NCI-H2107 (cell line): ENCODE measurements at places on chromosomes 5 and 9.
A peak's percentile ranks its signal among the peaks of the same experiment; 100 is the strongest.

DNA sequence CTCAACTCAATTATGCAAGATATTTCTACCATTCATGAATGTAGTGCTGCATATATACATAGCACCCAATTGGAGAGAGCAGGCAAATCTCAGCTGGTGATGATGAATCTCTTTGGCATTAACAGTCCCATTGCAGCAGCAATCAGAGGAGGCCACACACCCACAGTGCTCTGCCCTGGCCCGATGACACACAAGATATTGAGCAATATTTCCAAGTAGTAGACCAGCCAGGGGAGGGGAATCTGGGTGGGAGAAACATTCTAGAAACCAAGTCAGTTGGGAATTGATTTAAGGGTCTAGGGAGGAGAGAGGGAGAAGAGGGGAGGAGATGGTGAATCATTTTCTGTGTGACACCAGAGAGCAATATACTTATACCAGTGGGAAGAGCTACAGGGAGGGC is 14.9 kb upstream of the C5orf63 start:
- no peak for DNase-seq

- DNase-seq = no peak
Observed at GRCh38 chr5:96602776-96603175, 59.4 kb upstream of the CAST start.

GRCh38 chr9:127742435-127743088 is 7.5 kb upstream of the TOR2A start:
- no peak for DNase-seq

GRCh38 chr5:124277767-124278545 is 468.5 kb downstream of the ZNF608 start:
- DNase-seq = no peak

DNA sequence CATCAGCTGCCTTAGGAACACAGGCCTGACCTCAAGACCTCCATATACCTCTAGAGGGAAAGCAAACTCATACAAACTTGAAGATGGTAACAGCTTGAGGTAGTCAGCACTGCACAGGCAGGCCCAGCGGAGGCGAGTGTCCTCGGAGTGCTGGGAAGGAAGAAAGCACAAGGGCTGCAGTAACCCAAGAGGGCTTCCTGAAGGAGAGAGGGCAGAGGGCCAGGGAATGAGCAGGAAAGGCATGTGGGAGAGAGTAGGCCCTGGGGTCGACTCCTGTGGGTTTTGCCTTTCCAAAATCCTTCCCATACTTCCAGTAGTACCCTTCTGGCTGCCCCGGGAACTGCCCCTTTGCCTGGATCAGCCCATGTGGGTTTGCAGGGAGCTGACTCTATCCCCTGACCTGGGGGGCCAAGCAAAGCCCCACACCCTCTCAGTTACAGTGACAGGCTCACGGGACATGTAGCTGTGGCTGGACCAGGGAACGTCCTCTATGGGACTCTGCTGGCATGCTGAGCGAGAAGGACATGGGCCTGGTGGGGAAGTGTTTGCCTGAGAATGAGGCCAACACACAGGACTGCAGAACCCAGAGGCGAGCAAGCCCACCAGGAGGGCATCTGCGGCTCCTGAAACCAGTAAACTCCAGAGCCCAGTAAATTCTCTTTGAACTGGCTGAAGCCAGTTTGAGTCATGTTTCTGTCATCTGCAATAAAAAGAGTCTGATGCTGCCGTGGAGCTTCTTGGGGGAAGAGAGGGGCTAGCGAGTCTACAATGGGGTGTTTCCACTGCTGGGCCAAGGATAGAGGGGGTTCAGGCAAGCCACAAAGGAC is 64.1 kb downstream of the COL23A1 start:
- no peak for DNase-seq

GRCh38 chr5:157865781-157866180 is 6.8 kb upstream of the CLINT1 start:
- no peak for DNase-seq

- DNase-seq = no peak
Observed at GRCh38 chr5:96051401-96051830, 89.8 kb upstream of the ELL2 start.

DNA sequence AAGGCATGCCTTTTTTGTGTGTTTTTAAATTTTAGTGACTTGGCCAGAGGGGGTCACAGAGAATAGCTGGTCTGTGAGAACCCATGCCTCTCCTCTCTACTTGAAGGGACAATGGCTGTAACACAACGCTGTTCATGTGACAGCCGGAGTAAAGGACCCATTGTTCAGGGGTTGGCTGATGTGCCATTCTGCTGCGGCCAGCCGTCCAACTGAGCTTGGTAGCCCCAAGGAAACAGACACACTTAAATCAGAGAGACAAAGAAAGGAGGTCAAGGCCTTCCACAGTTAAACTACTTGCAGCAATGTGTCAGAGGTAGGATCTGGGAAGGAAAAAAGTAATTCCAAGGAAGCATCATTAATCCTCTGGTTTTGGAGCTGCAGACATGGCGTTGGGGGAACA is 8.1 kb downstream of the MEGF10 start:
- no peak for DNase-seq

- DNase-seq = no peak
Observed at GRCh38 chr5:53991942-53992341, 318.4 kb downstream of the ARL15 start.

DNA sequence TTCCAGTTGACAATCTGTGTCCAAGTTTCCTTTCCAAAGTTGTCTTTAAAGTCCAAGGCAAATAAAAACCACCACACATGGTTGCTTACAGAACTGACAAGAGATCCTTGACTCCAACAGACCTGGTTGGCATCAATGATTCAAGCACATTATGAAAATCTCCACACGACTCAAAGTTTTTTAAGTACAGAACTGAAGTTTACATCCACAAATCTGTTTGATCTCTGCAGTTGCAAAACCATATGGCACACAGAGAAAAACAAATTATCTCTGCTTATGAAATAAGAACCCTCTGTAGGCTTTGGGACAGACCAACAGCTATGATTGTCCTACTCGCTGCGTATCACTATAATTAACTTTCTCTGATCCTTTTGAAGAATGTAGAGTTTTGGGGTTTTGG is 60.8 kb downstream of the MLLT3 start:
- no peak for DNase-seq

GRCh38 chr5:173730632-173731298 is 114.3 kb upstream of the BOD1 start:
- DNase-seq = no peak

GRCh38 chr9:35054871-35055644 is 17.4 kb downstream of the VCP start:
- no peak for DNase-seq

DNA sequence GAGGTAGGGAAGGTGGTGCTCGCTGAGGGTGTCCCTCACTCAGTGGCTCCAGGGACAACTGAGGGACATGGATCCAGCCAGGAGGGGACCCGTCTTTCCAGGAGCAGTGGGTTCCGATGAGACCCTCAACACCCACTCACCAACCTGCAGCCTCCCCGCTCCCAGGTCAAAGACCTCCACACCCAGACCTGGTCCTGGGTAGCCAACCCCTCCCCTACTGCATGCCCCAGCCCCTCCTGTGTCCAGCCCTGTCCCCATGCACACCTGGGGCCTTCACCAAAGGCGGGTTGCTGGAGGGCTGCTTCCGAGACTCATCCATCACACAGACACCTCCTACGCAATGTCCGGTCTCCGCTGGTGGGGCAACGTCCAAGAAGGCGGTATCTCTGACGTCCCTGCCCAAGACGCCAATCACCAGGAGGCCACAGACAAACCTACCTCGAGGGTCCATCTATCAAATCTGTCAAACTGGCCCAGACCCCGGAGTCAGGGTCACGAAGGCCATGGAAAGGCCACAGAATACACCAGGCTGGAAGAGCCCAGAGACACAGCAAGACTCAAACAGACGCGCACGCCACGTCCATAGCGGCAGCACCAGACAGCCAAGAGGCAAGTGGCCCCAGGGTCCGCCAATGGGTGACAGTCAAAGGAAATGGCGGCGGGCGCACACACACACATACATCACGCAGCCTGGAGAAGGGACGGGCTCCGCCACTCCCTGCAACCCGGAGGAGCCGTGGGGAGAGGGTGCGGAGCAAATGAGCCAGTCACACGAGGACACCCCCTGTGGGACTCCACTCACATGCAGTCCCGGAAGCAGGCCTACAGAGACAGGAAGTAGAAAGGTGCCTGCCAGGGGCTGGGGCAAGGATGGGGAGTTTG is 10.8 kb downstream of the NACC2 start:
- no peak for DNase-seq

DNA sequence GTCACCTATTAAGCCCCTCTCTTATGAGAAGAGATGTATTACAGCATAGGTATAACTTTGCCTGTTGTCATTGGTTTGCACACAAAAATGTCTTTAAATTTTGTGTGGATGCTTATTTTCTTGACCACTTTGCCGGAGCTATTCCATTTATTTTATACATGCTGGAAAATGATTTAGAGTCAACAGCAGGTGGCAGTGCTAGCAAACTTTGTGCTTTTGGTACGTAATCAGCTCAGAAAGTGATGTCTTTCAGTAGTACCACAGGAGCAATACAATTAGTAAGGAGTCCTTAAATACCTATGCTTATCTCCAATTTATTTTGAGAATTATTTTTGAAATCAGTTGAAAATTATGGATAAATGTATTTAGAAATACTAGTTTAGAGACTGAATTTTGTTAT is 19.8 kb upstream of the NUDT12 start:
- peak; percentile 6 for DNase-seq

DNA sequence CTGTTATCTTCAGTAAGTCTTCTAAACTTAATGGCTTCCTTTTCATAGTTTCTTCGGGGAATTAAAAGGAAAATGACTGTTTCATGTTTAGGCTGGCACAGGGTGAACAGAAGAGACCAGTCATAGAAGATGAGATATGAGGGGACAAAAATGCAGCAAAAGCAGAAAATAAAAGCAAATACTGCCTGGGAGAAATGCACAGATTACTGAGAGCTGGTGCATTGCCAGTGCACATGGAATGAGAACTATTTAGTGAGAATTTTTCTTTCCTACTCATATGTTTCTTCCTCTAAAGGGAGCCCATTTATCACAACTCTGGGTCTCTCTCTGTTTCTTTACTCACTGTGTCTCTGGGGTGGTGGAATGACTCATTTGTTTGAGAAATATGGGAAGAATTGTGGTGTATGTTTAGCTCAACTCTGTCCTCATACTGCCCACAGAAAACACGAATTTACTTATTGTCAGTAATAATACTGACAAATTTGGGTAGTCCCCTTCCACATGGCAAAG is 25.9 kb upstream of the ANKRD55 start:
- no peak for DNase-seq

DNA sequence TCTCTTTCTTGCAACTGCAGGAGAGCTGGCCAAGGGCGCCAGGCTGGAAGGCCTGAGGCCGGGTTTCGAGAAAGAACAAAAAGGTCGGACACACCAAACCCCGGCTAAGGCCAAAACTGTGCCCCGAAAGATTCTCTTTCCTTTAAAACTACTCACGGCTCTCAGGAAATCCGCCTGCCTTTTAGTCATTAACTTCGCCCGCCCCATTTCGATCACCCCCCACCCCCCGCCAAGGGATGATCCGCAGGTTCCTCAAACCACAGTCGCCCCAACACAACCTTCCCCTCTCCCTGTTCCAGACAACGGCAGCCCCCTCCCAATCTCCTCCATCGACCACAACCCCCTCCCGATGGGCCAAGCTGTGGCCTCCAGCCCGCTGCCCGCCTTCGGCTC is 536 bp downstream of the FEM1C start:
- DNase-seq = peak; percentile 13

DNA sequence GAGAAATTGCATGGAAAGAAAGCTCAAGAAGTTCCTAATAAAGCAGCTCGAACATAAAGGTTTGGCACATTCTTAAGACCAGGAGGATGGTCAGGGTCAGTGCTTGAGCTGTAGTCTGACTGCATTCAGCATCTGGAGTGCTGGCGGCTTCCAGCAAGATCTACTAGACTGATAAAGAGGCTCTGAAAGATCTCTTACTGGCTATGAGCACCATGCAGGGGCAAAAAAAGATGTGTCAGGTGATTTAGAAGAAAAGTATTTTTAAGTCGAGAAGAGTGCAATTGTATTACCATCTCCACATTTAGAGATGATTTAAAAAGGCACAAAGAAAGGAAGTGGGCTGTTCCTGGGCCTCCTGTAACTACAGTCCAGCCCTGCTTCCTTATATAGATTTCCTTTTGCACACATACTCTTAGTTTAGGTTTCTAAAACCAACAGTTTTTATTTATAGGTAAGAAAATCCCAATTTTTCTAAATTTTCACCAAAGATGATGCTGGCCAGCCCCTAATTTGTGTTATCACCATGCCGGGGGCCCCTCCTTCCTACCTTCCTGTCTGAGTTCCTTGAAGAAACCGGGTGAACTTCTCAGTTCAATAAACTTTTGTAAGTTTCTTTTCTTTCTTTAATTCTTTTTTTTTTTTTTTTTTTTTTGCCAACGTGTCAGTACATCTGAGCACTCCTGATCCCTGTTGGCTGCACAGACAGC is 65.9 kb upstream of the PLPP1 start:
- no peak for DNase-seq

GRCh38 chr9:80175286-80176150 is 603.8 kb downstream of the TLE4 start:
- no peak for DNase-seq

DNA sequence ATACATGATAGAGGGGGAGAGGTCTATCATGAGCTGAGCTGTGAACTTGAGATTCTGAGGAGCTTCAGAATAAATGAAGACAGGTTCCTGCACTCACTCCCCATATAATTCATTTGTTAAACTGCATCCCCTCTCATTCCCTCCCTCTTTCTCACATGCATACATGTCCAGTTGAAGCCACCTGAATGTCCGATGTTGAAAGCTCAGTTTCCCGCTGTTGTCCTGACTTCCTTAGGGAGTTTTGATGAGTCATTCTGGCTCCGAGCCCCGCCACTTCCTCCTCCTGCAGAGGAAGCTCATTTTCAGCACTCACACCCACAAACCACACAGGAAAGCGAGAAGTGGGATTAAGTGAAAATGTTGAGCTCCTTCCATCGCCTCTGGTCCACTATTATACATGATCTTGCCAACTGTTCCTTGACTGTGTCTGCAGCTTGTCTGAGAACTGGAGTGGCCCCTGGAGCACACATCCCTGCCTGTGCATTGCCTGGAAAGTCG is 121.2 kb downstream of the CEMIP2 start:
- DNase-seq = peak; percentile 24

GRCh38 chr9:99475401-99476065 is 253.5 kb downstream of the SEC61B start:
- no peak for DNase-seq

- DNase-seq = no peak
Observed at GRCh38 chr5:55225346-55225745, 1.8 kb downstream of the MCIDAS start.

DNA sequence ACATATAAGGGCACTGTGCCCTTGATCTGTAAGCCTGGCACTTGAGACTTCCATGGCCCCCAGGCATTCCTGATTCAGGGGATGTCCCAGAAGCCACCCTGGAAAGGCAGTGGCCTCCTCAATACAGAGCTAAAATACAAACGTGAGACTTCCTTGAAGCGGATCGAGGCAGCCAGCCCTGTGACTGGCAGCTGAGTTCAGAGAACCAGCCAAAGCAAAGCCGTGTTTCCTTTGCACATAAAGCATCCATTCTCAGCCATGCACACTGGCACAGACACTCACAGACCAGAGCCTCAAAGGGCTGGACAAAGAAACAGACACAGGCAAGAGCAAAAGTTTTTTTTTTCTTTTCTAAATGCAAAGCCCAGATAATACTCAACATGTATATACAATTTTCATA is 18.8 kb upstream of the CPEB4 start:
- DNase-seq = no peak
